ENCODE measurements at places on chromosomes 5 and 9.

- peak; percentile 2 for DNase-seq
These were observed 583.4 kb downstream of the ACTL7B start for GRCh38 chr9:108272349-108272899.

DNA sequence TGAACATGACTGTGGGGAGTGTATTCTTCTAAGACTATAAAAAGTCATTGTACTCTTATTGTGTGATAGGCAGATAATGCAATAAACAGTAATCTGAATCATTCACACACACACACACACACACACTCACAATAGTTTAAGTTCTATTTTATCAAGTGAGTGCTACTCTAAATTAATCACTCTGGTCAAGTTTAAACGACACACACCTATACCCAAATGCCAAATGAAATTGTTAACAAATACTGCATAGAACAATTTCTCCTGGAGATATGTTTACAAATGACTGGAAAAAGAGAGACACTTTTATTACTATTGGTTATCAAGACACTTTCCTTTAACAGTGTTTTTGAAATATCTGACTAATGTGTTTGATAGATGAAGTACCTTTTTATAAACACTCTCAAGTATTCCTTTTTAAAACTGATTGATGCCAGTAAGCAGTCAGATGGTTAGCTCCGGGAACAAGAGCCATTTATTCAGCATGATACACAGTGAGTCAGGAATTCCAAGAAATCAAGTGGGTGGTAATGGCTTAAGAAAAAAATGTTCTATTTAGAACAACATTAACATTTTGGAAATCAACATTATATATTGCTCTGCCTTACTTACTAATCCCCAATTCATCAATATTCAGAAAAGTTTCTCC, 521.6 kb upstream of the ST8SIA4 start:
- DNase-seq: no peak

DNA sequence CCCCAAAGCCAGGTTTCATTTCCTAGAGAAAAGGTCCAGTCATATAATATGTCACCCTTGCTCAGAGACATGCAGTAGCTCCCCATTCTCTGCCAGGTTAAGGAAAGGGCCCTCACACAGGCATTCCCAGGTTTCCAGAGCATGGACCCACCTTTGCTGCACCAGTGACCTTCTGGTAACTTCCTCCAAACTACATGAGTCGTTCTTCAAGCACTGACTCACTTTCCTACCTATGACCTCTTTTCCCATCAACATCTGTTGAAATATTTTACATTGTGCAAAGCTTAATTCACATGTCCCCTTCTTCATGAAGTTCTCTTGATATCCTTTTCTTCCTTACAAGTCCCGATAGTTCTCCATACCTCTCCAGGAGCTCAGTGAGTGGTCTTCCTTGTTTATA, 25.9 kb downstream of the SH3TC2 start:
- DNase-seq: peak; percentile 6

GRCh38 chr5:32507738-32508434, 63.3 kb upstream of the ZFR start:
- DNase-seq: no peak

DNA sequence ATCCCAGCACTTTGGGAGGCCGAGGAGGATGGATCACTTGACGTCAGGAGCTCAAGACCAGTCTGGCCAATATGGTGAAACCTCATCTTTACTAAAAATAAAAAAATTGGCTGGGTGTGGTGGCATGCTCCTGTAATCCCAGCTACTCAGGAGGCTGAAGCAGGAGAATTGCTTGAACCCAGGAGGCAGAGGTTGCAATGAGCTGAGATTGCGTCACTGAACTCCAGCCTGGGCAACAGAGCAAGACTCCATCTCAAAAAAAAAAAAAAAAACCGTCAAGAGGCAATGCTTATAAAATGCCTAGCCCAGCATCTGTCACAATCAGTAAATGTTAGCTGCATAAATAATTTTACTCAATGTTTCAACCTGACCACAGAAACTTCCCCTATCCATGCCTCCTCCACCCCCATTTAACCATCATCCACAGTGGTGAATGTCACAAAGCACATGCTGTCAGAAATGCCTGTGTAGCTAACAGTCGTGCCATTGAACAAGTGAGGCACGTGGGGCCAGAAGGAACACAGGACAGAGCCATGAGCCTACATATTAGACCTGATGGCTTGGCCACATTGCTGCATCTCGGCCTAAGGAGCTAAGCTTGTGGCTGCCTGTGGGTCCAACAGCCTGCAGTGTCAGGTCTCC, 16.8 kb upstream of the TCOF1 start:
- DNase-seq: peak; percentile 40

- no peak for DNase-seq
These were observed 141.9 kb upstream of the IER5L start for GRCh38 chr9:129319938-129320481.

DNA sequence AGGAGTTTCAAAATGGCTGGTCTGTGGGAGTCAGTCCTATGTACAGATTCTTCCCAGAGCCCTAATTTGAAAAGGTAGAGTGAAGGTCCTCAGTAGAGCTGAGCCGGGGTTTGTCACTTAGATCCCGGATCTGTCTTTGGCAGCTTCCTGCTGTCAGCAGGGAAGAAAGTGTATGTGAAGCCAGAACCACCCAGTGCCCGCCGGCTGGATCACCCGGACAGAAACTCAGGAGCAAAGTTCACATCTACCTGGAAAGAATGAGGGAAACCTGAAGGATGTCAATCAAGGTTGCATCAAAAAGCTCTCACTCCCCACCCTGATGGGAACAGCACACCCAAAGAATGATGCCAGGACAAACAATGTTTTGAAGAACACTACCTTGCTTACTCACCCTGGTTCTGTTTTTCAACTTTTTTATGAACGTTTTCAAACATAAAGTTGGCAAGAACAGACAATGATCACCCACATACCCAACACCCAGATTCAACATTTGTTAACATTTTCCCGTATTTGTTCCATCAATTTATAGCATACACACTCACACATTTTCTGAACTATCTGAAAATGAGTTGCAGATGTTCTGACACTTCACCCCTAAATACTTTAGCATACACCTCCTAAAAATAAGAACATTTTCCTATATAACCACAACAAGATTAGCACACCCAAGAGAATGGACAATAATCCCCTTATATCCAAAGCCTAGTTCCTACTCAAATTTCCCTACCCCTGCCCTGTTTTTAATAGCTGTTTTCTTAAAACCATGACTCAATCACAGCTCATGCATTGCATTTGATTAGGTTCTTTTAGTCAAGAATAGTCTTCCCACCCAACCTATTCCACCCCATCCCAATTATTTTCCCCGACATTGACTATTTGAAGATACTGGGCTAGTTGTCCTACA, 133.9 kb downstream of the LHFPL2 start:
- DNase-seq: no peak

GRCh38 chr9:95131023-95131943, 186.2 kb downstream of the FANCC start:
- DNase-seq: peak; percentile 55

DNA sequence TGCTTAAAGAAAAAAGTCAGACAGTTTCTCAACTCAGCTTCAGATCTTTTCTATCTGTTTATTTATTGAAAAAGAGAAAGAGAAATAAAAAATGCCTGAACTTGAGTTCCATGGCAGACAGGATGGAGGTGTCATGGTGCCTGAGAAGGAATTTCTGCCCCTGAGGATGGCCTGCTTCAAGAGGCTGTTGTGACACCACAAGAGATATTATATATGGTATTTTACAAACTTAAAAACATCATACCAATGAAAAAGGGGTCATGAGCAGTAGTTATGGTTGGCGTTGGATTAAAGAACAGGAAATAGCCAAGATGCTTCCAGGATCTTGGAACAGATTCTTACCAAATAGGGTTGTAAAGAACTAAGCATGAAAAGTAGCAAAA, 344.6 kb downstream of the GLIS3 start:
- DNase-seq: no peak

DNA sequence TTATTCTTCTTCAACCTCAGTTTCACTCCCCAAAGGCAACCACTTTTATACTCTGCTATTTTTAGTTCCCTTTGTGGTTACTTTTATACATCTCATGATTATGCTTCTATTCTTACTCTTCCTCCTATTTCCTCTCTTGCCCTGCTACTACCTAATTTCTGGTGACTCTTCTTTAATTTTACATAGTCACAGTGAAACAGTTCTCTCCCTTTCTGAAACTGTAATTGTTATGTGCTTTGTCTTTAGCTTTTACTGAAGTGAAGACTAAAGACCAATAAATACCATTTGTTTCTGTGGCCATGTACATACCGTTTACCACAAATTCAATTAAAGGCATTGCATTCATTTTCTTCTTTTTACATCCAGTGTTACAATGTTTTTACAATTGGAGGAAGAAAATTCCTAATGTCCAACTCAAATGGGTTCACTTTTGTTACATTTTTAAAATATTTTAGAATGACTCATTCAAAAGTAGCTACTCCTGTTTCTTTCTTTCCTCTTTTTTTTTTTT, 410.6 kb downstream of the PSAT1 start:
- no peak for DNase-seq

DNA sequence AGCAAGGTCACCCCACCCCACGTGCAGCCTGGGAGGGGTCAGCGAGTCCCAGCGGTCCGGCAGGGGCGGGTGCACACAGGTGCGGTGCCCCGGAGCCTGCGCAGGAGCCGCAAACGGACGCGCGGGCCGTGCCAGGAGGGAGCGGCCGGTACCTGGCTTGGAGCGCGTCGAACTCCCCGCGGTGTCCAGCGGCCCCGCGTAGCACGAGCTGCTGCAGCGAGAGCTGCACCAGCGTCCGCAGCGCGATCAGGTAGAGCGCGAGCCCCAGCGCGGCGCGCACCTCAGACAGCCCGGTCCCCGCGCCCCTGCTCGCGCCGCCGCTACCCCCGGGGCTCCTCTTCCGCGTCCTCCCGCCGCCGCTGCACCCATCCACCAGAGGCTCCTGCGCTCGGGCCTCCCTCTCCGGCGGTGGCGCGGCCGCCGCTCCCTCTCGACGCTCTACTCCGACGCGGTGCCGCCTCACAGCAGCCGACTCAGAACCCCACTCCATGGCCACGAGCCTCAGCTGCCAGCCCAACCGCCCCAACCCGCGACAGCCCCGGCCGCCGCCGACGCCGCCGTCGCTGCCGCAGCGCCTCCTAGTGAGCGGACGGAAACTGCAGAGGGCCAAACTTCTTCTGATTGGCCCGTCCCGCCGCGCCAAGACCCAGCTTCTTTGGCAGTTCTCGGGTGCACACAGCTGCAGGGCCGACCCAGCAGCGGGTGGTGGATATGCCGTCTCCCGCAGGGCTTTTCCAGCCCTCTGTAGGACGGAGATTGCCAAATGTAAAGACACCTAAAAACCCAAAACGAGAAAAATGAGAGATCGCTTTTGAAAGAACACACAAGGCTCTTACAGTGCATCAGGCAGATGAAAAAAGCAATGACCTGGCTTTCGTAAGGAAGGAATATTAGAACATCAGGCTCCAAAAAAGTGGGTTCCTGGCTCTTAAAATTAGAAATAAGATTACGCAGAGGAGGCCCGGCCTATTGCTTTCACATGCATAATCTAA, at the start of gene ERMP1:
Gene ERMP1, minus strand, starts transcription at position 580 of the 992 bp plus-strand sequence. Its CDS starts 90 bp downstream, at position 490.
- DNase-seq: peak; percentile 90

DNA sequence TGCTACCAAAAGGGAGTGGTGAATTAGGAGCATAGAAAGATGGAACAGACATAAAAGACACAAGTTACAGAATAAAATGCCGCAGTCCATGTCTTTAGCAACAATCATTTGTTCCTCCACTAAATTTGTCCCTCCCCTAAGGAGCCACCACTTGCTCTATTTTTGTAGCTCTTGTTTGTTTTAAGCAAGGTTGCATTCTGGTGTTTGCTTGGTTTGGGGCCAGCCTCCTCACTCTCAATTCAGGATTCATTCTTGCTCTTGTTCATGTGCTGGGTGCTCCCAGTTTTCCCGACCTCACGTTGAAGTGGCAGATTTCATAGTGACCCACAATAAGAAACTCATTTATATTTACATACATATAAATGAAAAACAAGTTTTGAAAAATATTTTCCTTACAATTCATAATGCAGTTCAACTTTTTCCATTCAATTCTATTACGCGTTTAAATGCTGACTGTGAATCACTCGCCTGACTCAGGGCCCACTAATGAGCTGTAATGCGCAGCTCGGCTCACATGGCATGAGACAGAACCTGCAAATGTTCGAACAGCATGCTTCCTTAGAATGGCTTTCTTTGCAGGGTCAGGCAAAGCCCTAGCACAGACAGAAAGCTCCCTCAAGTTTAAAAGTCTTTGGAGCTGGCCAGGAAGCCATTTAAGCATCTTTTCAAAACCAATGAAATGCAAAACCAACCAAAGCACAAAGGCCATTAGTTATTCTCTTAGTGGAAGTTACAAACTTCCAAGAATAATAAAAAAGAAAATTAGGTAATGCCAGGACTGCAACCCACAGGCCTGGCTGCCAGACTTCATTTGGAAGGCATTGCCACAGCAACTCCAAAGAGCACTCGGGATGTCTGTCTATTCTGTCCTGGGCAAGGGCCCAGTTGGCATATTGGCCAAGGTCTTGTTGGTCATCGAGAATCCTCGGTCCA, 41.7 kb downstream of the RETREG1 start:
- DNase-seq: no peak

DNA sequence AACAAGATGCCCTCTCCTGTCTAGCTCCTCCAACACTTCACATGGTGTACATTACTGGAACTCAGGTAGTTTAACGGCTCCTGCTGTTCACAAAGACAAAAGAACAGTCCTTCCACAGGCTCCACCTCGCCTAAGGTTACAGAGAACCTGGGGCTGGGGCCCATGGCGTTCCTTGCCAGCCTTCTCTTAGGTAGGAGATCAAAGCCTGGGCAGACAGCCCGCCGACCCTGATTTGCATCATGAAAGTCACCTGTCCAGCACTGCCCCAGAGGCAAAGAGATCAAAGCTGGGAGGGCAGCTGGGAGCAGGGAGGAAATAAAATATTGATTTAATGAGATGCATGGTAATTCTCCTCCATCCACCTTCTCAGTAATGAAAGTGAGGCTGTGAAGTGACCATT, 115.0 kb upstream of the SLIT3 start:
- no peak for DNase-seq

DNA sequence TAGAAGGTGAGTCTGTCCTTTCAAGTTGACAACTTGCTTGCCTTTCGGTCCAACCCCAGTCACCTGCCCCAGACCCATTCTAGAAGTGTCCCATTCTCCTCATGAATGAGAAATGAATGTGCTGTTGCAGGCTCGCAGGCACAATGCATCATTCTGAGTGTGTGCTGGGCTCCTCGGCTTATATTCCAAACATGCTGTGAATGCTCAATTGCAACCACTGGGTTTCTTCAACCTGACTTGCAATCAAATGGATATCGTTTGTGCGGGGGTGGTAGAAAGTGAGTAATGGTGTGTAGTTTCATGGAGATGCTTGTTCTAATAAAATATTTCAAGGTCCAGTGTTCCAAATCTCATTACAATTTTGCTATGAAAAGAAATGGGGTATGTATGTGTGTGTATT, 256.6 kb upstream of the IL12B start:
- no peak for DNase-seq

All from activated CD8-positive, alpha-beta T cell treated with anti-CD3 and anti-CD28 coated beads for 36 hours (primary cell).